ENCODE measurements at places on chromosomes 13 and 19.

DNA sequence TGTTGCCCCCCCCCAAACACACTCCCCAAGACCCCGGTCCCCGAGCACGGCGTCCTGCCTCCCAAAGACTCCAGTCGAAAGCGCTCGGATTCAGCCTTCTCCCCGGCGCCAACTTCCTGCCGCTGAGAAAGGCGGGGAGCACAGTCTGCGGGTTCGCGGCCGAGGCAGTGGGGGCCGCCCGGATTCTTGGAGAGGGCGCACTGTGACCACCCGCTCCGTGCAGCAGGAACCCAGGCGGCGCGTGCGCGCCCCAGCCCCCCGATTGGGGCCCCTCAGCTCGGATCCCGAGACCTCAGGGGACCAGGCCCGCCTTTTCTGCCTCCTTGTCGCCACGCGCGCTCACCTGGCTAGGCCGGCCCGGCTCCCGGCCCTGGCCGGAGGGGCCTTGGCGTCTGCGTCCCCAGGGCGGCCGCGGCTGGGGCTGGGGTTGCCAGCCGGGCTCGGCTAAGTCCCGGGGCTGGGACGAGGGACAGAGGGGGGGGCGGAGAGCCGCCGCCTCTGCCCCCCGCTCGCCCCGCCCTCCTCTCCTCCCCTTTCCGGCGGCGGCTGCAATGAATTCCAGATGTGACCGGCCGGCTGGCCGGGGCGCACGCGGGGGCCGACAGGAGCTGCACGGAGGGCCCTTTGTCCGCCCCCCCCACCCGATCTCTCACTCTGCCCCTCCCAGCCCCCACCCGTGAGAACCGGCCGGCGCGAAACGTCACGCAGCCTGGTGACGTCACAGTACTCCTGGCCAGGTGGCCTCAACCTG is at the start of gene S1PR2:
S1PR2 (minus strand) TSS at position 471 of the 751 bp plus-strand sequence. CDS start 6,426 bp downstream, outside the sequence.
- DNase-seq, result peak; percentile 78

GRCh38 chr19:37905946-37906868 is at the start of gene WDR87:
Gene WDR87 (minus strand): TSS chr19:37906594. CDS start chr19:37898239, 8,355 bp downstream.
- DNase-seq, result no peak

DNA sequence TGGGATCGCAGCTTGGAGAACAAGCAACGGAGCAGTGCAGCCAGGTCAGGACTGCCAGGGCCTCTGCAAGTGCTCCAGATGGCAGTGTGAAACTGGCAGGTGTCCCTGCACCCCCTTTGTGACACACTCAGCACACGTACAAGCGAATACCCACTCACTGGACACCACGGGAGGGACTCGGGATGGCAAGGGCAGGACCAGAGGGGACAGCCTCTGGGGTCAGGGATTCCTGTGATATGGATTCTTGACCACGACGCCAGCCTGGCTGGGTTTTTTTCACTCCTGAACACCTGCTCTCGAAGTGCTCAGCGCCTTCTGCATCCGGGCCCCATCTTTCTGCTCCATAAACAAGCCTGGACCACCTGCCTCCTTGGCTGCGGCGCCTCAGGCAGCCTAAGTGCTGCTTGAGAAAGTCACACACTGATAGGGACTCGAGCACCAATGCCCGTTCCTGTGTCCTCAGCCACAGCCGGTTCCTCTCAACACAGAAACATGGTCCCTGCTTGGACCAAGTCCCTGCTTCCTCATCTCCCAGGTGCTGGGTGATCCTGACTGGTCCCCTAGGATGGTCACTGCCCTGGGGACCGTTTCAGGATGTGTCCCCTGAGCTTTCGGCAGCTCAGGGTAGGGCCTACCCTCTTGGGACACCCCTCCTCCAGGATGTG is 22.0 kb downstream of the ELAVL1 start:
- no peak for DNase-seq

- DNase-seq, result peak; percentile 25
Observed at GRCh38 chr13:46667687-46668281, 114.8 kb downstream of the LRCH1 start.

DNA sequence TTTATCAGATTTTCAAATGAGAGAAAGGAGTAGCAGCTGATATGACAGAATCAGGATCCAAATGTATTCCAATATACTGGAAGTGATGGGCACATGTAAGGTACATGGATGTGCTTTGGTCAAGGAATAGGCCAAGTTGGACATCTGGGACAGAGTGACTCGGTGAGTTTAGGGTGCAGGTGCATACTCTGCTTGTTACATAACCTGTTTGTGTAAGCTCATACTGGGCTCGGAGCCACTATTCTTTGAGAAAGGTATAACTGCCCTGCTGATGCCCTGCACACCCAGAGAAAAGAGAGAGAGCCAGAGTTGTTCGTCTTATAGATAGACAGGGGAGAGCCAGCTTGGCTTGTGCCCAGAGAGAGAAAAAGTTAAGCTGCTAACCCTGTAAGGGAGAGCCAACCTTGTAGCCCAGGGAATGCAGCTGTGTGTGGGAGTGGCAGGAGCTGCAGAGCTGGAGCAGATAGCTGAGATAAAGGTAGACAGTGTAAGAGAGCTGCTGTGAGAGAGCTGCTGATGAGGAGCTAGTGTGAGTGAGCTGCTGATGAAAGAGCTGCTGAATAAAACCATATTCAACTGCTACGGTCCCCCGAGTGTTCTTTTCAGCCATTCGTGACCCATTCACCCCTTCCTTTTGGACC is 40.7 kb upstream of the N4BP2L1 start:
- no peak for DNase-seq

GRCh38 chr13:103625194-103625593 is 559.0 kb upstream of the SLC10A2 start:
- no peak for DNase-seq

DNA sequence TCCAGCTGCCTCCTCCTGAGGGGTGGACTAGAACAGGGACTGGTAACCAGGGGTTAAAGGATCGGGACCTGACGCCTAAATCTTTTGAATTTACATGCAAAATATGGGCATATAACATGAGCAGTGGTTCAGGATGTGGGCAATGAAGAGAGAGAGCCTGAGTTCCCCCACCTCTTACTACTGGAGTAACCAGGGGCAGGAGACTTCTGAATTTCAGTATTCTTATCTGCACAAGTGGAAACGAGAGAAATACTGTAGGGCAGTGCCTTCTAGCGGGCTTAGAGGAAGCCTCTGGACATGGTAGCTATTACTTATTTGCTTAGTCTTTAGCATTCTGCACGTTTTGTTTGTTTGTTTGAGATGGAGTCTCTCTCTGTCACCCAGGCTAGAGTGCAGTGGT is 26.3 kb downstream of the BCAT2 start:
- no peak for DNase-seq
